Transverse colon (tissue), 4 donors: ENCODE measurements at places on chromosomes 5 and 9. TPM values are rescaled to one million over a fixed set of nuclear protein-coding genes. Genes with fewer than 3 reads are reported as not detected.
A peak's percentile ranks its signal among the peaks of the same experiment; 100 is the strongest.

GRCh38 chr9:8014997-8015682 lies 215.6 kb upstream of the DMAC1 start:
- DNase-seq: no peak

- DNase-seq: no peak
These were observed 127.1 kb downstream of the GDNF start for GRCh38 chr5:37712750-37713149.

DNA sequence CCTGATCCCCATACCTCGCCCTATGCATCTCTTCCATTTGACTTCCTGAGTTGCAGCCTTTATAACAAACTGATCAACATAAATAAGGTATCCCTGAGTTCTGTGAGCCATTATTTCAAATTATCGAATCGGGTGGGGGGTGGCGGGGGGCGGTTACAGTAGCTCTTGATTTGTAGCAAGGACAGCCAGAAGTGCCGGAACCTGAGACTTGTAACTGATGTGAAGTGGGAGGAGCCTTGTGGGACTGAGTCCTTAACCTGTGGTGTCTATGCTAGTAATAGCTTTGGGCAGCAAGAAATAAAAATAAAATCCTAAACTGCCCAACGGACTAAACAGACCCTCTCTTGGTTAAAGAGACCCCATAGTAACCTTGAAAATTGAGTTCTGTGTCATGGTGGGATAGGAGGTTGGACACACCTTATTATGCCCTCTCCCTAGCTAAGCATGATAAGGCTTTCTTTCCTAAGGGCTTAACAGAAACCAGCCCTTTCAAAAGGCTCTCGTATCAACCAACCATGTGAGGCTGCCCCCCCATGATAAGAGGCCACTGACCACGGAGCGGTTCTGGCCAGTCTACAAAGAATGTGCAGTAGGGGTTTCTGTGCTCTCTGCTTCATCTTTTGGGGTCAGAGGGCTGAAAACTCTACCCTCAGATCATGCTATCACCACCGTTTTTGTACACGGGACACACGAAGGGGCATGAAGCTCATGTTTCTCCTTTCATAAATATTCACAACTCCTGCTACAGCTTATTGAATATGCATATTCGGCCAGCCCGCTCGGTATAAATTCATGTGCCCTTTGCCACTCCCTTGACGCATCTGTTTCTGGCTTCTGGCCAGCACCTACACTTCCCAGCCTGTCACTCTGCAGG lies 39.5 kb upstream of the IQGAP2 start:
- peak; percentile 84 for DNase-seq

GRCh38 chr9:108021096-108021710 lies 531.6 kb upstream of the KLF4 start:
- DNase-seq: no peak

DNA sequence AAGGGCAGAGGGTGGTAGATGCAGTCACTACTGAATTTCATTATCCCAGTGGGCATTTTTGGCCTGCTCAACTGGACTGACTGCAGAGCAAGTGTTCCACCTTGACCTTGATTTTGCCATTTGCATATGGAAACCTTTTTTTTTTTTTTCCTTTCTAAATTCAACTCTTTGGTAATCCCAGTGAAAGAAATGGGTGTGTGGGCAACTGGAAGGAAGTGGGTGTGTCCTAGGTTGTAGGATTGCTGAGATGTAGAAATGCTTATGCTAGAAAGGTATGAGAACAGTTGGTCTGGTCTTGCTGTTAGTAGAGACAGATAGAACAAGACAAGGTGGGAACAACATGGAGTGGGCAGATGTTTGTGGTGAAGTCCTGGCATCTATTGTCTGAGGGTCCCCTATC lies 7.8 kb upstream of the IL12B start:
- DNase-seq: no peak

- DNase-seq: no peak
These were observed 13.9 kb upstream of the NR5A1 start for GRCh38 chr9:124521142-124521541.

- no peak for DNase-seq
These were observed 47.8 kb downstream of the PTPN3 start for GRCh38 chr9:109450346-109450745.

ADAMTS2 gene
- 6.0 TPM for total RNA-seq

PCDHA6 gene
- total RNA-seq: 1.2 TPM

NIM1K gene
- not detected for total RNA-seq

ZNF79 gene
- total RNA-seq: 11.4 TPM
